NAMALWA (cell line): ENCODE measurements at places on chromosomes 6 and 20.

DNA sequence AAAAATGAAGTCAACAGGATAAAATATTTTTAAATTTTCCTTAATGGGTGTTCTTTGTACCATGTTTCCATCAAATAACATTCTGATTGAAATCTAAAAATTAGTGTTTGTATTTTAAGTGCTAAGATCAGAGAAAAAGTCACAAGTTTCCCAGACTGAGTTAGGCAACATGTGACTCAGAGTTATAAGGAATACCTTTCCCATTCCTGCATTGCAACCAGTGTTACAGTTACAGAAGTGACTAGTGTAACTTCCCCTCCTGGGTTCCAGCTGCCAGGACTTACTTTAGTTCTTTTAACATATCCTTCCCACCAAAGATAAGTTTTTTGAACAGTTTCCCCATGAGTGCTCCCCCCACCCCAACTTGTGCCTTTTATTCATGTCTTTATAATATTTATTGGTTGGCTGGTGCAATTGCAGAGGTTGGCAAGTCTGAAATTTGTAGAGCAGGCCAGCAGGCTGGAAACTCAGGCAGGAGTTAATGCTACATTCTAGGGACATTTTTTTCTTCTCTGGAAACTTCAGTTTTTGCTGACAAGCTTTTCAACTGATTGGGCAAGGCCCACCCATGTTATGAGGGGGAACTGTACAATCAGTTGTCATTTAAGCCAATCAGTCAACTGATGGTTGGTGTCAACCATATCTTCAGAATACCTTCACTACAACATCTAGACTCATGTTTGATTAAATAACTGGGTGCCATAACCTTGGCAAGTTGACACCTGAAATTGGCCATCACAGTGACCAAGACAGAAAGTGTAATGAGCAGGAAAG lies 22.9 kb upstream of the ESR1 start:
- no peak for DNase-seq

DNA sequence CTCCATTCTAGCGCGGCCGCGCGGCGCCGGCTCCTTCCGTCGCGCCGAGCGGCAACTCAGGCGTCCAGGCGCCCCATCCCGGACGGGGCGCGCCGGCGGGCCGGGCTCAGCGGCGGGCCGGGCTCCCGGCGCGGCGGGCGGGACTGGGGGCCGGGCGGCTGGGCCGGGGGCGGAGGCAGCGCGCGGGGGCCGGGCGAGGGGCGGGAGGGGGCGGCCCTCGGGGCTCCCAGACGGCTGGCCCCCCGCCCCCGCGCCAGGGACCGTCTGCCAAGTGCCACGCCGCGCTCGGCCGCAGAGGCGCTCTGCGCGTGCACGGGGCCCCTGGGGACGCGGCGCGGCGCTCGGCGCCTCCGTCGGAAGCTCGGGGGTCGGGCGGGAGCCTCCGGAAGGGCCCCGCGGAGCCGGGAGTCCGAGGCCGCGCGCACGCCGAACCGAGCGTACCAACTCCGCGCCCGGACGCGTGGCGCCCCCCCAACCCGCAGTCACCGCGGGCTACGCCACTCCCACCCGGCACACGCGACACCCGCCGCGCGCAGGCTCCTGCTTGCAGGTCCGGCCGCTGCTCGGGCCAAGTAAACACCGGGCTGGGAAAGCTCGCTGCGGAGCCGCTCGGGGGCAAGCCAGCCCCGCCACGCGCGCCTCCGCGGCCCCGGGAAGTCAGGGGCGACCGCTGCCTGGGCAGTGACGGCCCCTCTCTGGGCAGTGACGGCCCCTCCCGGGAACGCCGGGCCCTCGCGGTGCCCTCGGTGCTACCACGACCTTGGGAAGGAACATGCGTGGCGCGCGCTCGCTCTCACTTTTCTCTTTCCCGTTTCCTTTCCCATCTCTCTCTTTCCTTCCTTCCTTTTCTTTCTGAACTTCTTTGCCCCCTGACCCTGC lies at the start of gene PREX1:
Gene PREX1 (minus strand): TSS at position 145 of the 879 bp plus-strand sequence. CDS start 139 bp downstream, at position 6.
- DNase-seq = peak; percentile 79

- DNase-seq = no peak
These were observed 75.0 kb downstream of the CEP57L1 start for GRCh38 chr6:109170333-109170732.

GRCh38 chr20:58212636-58213035 lies 15.8 kb downstream of the ANKRD60 start:
- no peak for DNase-seq

DNA sequence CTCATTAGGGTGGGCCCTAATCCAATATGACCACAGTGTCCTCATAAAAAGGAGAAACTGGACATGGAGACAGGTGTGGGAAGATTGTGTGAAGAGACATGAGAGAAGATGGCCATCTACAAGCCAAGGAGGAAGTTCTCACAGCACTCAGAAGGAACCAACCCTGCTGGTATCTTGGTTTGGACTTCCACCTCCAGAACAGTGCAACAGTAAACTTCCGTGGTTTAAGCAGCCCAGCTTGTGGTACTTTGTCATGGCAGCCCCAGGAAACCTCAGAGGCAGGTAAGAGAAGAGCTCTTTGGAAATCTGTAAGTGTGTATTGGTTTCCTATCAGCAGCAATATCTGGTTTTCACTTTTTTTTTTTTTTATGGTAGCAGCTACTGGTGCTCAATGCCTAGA lies 16.5 kb upstream of the CNKSR3 start:
- DNase-seq = no peak

GRCh38 chr6:55088902-55089301 lies 85.4 kb upstream of the HCRTR2 start:
- no peak for DNase-seq

DNA sequence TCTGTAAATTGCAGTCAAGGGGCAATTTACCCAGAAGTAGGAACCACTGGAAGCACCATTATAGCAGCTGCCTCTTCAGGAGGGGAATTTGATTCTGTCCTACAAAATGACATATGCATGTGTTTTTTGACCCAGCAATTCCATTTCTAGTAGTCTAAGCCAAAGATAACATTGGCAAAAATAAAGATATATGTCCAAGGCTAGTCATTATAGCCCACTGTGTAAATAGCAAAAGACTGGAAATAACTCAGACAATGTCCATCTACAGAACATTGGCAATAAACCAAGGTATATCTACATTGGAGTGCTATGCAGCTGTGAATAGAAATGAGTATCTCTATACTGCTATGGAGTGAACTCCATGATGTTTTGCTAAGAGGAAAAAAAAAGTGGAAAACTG lies 12.5 kb upstream of the PANK2 start:
- no peak for DNase-seq

DNA sequence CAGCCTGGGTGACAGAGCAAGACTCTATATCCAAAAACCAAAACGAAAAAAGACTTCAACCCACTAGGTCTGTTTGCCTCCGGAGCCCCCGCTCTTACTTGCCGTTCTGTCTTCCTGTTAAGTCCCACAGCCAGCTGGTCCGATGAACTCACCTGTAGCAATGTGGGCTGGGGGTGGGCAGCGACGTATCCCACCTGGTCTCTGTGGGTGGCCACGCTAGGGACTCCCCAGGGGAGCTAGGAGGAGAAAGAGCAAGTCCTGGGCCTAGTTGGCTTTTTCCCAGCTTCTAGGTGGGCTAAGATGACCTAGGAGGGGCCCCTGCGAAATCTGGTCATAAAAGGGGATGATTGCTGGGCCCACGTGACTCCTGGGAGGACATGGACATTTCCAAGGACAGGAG lies 166.0 kb upstream of the KCNG1 start:
- no peak for DNase-seq

DNA sequence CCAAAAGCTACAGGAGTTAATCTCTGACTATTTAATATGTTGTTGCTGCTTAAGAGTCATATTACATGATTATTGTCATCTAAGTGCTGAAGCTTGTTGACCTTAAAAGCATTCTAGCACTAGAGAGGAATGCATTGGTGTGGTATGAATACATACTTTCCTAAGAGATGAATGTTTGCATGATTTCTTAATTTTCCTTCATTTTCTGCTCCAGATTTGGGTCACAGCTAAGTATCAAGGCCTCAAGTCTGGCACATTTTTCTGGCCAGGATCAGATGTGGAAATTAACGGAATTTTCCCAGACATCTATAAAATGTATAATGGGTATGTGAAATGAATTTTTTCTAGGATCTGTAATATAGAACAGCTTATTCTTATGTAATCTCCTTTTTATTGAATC lies 53.6 kb downstream of the ENPP1 start:
- no peak for DNase-seq
